ENCODE measurements at places on chromosomes 6 and 20.

DNA sequence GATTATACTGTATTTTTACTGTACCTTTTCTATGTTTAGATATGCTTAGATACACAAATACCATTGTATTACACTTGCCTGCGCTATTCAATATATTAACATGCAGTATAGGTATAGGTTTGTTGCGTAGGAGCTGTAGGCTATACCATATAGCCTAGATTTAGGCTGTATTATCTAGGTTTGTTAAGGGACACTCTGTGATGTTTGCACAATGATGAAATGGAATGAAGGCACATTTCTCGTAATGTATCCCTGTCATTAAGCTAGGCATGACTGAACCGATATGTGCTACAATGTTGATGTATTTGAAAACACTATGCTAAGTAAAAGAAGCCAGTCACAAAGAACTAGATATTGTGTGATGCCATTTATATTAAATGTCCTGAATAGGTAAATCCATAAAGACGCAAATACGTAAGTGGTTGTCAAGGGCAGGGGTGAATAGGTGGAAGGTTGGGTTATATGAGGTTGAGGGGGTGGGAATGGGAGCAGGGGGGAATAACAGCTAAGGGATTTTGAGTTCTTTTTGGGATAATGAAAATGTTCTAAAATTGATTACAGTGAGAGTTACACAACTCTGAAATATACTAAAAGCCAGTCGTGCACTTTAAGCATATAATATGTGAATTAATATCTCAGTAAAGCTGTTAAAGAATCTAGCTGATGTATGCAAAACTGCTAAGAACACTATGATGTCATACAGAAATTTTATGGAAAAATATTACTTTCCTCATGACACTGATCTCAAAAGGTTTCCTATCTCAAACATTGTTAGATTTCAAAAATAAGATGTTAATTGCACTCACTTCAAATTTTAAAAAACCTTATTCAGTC lies 97.4 kb downstream of the NCOA3 start:
- no peak for DNase-seq

DNA sequence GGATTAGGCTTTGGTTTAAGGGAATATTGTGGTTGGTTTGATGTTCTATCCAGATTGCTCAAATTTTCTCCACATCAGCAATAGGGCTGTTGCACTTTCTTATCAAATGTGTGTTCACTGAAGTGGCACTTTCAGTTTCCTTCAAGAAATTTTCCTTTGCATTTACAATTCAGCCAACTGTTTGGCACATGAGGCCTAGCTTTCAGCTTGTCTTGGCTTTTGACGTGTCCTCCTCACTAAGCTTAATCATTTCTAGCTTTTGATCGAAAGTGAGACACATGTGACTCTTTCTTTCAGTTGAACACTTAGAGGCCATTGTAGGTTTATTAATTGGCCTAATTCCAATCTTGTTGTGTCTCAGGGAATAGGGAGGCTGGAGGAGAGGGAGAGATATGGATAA lies 104.8 kb downstream of the FLRT3 start:
- DNase-seq = no peak

- no peak for DNase-seq
These were observed 614.5 kb downstream of the PKHD1 start for GRCh38 chr6:51472745-51473487.

DNA sequence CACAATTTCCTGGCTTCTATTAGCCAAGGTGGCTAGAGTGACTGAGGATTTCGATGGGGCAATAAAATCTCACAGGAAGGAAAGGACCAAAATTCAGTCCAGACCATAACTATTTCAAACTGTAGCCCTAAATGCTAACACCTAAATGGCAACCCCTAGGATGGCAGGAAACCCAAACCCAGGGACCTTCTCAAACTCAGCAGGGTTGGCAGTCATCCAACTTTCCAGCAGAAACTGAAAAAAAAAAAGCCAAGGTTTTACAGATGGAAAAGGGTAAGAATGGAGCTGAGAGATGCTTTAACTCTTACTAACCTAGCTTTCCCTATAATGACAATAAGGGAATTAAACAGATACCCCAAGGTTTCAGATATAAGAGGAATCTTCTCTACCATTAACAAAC lies 10.5 kb downstream of the IBTK start:
- no peak for DNase-seq

- DNase-seq = no peak
These were observed 125.7 kb downstream of the TOX2 start for GRCh38 chr20:44040202-44040915.

GRCh38 chr20:11919581-11919980 lies 1.9 kb downstream of the BTBD3 start:
- no peak for DNase-seq

GRCh38 chr6:53765270-53765669 lies 29.5 kb upstream of the LRRC1 start:
- DNase-seq = no peak

DNA sequence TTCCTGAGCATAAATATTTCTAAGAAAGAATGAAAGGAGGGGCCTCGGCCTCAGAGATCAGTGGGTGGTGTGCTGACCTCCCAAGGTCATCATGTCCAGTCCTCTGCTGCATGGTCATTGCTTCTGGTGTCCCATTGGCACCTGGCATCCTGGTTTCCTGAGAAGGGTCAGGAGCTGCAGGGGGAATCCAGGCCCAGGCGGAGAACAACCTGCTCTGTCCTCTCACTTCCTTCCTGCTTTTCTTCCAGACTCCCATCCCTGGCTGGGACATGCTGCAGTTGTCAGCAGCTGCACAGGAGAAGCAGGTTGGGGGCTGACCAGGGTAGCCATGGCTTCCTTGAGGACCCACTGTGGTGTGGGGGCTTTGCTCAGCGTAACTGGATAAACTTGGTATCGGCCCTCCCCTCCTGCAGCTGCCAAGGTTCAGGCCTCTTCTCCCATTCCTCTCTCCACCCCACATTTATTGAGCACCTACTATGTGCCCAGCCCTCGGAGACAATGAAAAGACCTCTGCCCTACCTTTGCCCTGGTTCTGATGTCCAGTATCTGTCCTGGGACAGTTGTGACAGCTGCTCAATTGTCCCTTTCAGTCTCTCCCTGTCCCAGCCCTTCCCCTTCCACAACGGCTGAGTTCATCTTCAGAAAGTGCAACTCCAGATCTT lies 155.2 kb downstream of the CEBPB start:
- DNase-seq = no peak

DNA sequence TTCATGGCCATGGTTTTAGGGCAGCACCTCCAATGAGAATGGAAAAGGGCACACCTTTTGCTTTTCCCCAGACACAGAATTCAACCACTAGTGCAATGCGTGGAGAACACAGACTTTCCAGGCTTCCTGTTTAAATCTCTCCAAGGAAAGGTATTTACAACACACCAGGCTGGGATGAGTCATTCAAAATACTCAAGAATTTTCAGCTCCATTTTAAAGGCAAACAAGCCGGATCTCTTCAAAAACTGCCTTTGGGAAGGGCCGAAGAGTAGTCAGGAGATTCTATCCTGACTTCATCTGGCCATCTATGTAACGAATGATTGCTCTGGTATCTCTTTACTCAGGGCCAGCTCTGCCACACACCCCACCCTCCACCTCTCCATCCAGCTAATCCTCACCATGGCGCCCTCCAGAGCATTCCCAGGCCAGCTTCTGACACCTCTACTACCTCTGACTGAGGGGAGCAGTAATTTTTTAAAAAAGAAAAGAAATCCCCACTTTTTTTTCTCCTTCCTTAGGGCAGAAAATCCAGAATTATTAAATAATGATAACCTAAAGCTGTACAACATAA lies 254.6 kb downstream of the LY86 start:
- no peak for DNase-seq

GRCh38 chr6:68313911-68314310 lies 321.2 kb upstream of the ADGRB3 start:
- DNase-seq = peak; percentile 21

- no peak for DNase-seq
These were observed 67.1 kb upstream of the DUSP22 start for GRCh38 chr6:225121-225721.

DNA sequence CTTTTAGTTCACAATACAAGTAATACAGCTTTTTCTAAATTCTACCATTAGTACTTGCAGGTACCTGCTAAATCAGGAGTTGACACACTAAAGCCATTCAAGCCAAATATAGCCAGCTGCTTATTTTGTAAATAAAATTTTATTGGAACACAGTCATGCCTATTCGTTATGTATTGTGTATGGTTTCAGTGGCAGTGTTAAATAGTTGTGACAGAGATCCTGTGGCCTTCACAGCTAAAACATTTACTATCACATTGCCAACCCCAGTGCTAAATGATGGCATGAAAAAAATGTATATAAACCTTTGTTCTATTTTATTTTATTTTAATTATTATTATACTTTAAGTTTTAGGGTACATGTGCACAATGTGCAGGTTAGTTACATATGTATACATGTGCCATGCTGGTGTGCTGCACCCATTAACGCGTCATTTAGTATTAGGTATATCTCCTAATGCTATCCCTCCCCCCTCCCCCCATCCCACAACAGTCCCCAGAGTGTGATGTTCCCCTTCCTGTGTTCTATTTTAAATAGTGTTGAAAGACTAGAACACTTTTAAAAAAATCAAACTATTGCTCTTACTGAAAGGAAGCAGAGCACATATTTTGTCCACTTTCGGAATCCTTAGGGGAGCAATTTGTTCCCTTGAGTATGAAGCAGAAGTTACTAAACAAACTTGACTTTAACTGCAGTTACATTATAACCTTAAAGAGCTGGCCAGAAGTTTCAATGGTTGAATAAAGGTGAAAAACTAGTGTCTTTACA lies 115.7 kb downstream of the PRIM2 start:
- peak; percentile 45 for DNase-seq

- DNase-seq = no peak
These were observed 76.8 kb upstream of the DUSP22 start for GRCh38 chr6:215335-216034.

GRCh38 chr6:21678990-21679389 lies 85.4 kb downstream of the SOX4 start:
- no peak for DNase-seq

- DNase-seq = no peak
These were observed 137.8 kb downstream of the CEBPB start for GRCh38 chr20:50328222-50328979.

GRCh38 chr6:79862711-79863110 lies 84.6 kb downstream of the ELOVL4 start:
- DNase-seq = peak; percentile 51

DNA sequence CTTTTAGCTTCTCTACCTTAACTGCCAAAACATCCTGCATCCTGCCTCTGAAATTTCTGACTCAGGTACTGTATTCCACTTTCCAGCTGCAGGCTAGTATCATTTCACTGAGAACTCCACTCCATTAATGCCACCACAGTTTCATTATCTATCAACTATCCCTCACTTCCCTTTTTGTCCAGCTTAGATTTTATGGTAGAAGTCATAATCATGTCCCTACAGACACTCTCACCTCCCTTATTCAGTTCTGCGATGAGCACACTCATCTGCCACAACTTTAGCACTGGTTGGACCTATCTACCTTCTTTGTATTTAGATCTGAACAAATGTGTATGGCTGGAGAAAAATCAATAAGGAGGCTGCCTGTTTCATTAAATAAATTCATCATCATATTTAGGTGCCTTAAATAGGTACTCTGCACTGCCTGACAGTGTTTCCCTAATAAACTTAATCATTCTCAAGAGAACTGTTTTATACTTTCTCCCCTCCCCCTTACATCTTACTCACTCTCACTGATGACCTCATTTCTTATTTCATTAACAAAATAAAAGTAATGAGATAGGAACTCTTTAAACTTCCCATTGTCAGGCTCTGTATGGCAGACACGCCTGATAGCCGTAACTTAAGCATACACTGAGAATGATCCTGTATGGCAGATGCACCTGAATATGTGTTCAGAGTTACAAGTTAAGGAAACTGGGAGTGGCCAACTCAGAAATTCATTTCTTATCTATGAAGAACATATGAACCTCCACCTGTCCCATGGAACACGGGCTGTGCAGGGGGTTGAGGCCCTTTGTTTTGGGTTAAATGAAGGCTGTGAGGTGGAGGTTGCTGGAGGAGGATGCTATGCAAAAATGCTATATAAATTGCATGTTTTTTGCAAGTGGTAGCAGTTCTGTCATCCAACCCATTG lies 95.3 kb upstream of the MAN1A1 start:
- DNase-seq = peak; percentile 87

- DNase-seq = no peak
These were observed 35.9 kb upstream of the FAM135A start for GRCh38 chr6:70377372-70377771.

DNA sequence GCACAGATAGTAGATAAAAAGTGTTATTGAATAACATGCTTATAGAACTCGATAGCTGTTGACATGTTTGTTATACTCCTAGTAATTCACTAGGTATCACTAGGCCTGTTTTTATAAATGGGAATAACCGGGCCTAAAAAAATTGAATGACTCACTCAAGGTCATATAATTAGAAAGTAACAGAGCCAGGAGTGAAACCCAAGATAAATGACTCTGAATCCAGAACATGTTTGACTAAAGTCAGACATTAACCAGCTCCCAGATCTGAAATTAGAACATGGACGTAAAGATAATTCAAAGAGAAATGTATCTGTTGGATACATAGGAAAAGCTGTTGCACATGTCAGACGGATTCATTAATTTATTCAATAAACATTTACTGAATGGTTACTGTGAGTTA lies 26.9 kb downstream of the RGS17 start:
- no peak for DNase-seq

- DNase-seq = no peak
These were observed 30.1 kb upstream of the BCLAF1 start for GRCh38 chr6:136319732-136320131.

GRCh38 chr6:45625191-45625664 lies 247.5 kb upstream of the SUPT3H start:
- DNase-seq = peak; percentile 30

GRCh38 chr6:41577356-41578216 lies 31.4 kb downstream of the FOXP4 start:
- DNase-seq = no peak

- no peak for DNase-seq
These were observed 77.9 kb upstream of the CDH4 start for GRCh38 chr20:61173961-61174725.

DNA sequence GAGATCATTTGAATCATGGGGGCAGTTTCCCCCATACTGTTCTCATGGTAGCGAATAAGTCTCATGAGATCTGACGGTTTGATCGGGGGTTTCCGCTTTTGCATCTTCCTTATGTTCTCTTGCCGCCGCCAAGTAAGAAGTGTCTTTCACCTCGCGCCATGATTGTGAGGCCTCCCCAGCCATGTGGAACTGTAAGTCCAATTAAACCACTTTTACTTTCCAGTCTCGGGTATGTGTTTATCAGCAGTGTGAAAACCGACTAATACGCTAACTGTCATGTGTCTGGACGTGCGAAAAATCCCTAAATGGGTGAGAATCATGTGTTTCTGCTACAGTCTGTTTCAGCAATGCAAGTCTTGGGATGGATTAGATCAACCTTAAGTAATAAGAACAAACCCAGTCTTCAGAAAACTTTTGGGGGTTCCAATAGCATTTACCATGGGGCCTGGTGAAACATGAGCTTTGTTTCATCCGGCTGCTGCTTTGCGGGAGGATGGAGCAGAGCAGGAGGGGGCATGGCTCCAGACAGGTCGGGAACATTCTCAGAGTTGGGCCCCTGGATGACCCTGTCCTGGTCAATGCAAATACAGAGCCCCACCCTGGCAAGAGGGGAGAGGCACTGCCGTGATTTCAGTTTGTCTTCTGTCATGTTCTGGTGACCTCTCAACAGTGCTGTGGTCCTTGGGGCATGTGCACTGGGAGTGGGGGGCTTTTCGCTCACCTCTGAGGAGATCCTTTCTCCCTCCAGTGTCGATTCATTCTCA lies 41.5 kb downstream of the CTCFL start:
- DNase-seq = no peak

- no peak for DNase-seq
These were observed 152.3 kb upstream of the BEND6 start for GRCh38 chr6:56802584-56802983.

Measured in MV-4-11 (cell line).